ENCODE measurements at places on chromosomes 12 and 14.

GRCh38 chr12:58882826-58883225 lies 37.5 kb downstream of the LRIG3 start:
- DNase-seq = no peak

DNA sequence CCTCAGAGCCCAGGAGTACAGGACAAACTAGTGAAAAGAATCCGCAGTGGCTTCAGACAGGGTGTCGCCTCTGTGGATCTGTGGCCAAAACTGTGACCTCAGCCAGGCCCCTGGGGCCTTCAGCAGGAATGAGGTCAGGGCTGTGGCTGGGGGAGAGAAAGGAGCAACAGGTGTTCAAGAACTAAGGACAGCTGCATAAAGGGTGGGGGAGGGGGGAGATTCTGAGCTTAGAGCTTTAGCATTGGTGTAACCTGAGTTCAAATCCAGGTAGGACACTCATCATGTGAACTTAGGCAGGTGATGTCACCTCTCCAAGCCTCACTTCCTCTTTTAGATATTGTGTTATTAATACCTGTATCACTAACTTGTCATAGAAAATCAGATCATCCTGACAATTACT lies 40.9 kb upstream of the CORO1C start:
- DNase-seq = no peak

GRCh38 chr14:78173346-78174035 lies 3.3 kb downstream of the NRXN3 start:
- no peak for DNase-seq

GRCh38 chr12:89528434-89528833 lies 2.6 kb upstream of the POC1B start:
- DNase-seq = no peak

- no peak for DNase-seq
Observed at GRCh38 chr12:52257074-52257551, 17.3 kb upstream of the KRT86 start.

DNA sequence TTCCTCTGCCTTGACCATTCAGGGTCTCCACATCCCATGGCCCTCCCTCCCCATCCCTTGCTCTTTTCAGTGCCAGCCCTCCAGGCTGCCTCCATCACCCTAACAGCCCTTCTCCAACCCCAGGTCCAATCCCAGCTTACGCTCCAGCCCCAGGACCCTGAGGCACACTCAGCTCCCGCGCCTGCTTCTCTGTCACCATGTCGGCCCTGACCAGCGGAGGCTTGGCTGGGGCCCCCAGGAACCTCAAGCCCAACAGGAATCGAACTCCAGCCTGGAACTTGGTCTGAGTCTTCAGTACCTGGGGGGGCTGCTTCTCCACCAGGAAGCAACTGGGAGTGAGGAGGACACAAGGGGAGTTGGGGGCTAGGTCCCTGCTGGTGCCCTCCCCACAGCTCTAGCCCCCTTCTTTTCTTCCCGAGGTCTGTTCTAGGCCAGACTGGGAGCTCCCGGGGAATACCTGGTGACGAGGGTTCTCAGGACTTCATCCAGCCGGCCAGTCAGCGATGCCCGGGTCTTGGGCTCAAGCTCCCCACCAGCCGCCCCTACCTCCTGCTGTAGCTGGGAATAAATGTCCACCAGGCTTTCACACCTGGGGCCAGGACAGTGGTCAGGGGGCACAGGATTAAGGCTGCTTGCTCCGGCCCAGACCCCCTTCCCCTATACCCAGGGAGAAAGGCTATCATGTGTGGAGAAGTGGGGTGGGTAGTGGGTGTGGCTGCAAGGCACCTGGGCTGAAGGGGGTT lies 6.0 kb downstream of the STAT6 start:
- no peak for DNase-seq

GRCh38 chr12:70443062-70443673 lies 77.1 kb downstream of the KCNMB4 start:
- DNase-seq = no peak

DNA sequence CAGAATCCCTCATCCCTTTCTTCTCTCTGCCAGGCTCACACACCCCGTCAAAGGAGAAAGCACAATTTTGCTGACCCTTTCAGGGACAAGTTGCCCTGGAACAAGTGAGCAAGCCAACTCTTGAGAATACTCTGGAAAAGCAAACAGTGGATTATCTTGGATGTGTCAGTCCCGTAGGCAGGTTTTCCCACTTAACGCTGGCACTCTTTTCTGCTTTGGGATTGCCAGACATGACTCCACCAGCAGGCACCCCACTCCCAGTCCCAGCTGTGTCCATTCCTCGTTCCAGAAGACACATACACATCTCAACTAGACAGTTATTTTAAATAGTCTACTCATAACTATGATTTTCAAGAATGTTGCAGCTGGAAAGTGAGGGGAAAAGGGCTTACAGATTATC lies 145.5 kb upstream of the CDKN3 start:
- DNase-seq = no peak

DNA sequence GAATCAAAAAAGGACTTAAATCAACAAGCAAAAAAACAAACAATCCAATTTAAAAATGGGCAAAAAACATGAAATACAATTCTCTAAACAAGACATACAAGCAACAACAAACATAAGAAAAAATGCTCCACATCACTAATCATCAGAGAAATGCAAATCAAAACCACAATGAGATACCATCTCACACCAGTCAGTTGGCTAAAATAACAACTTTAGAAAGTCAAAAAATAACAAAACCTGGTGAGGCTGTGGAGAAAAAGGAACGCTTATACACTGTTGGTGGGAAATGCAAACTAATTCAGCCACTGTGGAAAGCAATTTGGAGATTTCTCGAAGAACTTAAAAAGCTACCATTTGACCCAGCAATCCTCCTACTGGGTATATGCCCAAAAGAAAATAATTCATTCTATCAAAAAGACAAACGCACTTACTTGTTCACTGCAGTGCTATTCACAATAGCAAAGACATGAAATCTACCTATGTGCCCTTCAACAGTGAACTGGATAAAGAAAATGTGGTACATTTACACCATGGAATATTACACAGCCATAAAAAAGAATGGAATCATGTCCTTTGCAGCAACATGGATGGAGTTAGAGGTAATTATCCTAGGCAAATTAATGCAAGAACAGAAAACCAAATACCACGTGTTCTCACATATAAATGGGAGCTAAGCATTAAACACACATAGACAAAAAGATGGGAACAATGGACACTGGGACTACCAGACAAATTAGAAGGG lies 26.9 kb downstream of the PRKD1 start:
- DNase-seq = no peak

DNA sequence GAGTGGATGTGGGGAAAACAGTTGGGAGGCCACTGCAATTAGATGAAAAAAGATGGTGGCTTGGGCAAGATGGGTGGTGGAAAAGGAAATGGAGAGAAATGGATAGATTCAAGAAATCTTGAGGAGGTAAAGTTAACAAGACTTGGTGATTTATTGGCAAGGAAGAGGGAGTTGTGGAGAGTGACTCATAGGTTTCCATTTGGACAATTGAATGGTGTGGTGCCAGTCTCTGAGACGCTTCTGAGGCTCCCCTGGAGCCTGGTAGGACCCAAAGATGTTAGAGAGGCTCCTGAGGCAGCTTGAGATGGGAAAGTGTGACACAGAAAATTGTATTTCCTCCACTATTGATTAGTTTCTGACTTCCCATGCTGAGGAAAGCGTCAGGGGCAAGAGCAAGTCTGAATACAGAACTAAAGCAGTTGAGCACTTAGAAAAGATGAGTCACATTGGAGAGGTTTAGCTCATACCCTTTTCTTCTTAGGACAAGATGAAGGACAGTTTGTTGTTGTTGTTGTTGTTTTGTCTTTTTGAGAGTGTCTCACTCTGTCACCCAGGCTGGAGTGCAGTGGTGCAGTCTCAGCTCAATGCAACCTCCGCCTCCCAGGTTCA lies 4.5 kb downstream of the PRPF40B start:
- DNase-seq = no peak

DNA sequence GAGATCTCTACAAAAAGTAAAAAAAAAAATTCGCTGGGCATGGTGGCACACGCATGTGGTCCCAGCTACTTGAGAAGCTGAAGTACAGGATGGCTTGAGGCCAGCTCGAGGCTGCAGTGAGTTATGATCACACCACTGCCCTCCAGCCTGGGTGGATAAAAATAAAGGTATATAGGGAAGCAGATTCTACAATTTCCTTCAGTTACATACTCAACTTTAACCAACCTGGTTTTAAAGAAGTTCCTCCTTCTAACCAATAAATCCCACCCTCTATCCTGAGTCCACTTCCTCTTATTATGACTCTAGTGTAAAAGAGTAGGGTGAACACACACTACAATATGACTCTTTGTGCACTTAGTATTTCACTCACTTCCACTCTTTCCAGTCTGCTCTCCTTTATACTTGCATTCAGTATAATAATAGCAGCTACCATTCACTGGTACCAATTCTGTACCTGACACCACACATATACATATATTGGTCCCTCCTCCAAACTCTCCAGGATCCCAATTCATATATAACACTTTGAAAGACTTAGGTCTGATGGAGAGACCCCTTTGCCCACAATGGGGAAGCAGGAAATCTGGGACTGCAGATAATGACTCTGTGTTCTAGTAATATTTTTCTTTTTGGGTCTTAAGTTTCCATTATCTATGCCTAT lies 2.3 kb downstream of the ARF3 start:
- DNase-seq = no peak

- DNase-seq = no peak
Observed at GRCh38 chr14:75946785-75947184, 35.0 kb downstream of the TGFB3 start.

DNA sequence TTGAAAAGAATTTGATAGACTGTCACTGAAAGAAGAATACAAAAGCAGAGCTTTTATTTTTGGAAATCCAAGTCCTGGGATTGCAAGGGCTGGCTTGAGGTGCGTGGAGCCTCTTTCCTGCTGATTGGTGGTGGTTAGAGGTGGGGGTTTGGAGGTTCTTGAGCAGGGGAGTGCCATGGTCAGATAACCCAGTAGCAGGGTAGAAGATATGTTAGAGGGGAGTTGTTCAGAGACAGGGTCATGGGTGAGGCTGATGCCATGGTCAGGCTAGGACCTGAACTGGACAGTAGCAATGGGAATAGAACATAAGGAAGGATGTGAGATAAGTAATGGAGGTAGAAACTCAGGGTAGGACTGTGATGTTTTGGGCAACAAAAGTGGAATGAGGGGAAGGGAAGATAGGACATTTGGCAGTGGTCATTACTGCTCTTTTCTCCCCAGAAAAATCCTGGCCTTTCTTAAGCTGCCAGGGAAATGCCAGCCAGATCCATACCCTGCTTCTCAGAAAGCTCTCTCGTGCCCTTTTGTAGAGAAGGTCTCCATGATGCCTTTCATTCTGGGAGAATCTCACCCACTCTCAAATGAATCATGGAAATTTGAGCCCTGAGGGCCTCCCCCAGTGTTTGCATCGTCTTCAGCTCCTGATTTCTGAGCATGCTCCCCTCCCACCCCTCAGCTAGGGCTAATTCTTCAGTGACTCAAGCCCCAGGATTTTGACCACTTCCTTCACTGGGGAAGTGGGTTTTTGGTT lies 9.5 kb downstream of the EMP1 start:
- DNase-seq = no peak

- no peak for DNase-seq
Observed at GRCh38 chr12:31517994-31518393, 72.9 kb downstream of the DENND5B start.

DNA sequence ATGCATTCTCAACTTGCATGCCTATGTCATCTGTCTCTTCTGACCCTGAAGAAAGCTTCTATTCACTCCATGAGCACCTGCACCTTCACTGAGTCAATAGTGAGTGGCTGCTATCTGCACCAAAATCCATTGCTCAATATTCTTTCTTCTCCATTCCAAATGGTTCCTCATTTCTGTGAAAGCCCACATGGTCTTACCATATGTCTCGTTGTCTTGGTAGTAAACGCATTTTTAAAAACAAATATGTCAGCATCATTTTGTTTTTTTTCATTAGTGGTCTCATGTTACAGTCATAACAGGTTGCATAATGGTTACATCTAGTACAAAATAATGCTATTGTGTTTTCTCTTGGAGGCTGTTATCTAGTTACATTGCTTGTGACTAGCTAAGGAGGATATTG lies 106.9 kb upstream of the CPM start:
- no peak for DNase-seq

DNA sequence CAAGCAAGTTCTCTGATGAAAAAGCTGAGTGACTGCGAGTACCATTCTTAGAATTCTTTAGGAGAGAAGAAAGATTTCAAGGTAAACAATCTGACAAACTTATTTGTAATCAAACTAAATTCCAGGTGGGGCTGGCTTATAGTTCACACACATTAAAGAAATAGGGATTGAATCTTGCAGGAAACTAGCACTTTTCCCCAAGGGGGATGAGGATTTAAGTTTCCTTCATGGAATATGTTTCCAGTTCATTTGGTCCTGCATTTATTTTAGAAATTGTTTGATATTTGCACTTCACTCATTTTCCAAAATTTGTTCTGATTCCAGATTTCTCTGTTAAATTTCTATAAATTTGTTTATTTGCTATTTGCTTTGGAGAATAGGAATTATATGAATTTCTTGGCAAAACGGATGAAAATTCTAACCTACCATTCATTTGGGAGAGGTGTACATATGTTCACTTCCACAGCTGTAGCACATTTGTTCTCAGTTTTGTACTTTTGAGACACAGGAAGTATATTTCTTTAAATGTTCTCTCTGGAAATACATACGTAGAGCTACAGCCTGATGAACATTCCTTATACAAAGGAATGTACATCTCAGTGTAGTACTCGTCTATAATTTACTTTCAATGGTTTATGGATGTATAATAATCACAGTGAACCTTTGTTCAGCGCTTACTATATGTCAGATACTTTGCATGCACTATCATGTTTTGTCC lies 145.5 kb downstream of the AKAP6 start:
- no peak for DNase-seq

GRCh38 chr14:83071888-83072501 lies 1538.3 kb upstream of the SEL1L start:
- no peak for DNase-seq

DNA sequence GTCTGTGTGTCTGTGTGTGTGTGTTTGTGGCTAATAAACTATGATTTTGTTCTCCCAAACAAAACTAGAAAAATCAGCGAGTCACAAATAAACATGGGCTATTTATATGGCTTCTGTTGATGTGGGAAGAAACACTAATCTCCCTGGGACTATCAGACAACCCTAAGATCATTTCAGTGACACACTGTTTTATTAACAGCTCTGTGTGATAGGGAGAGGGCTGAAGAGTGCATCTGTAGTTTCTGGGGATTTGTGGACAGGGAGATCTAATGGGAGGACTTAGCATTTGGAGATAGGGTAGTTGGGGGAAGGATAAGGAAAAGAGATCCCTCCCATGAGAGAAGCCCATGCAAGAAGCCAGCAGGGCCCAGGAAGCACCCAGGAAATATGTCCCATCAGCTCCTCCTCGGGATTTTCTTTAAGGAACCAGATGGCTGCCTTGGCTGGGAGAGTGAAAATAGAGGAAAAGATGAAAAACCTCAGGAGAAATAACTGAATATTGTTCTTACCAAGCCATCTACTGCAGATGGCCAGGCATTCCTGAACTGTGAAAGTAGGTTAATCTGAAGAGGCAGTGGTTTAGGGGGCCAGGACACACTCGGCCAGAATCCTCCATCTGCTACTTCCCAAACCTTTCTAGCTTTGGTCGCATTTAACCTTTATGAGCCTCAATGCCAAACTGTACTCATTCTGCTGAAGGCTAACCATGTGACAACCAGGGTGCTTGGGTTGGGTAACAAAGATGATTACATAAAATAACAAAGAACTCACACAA lies 253.4 kb downstream of the BTG1 start:
- no peak for DNase-seq

- no peak for DNase-seq
Observed at GRCh38 chr12:125775507-125775906, 710.3 kb downstream of the AACS start.

Data from dorsolateral prefrontal cortex (tissue), 122 donors.